ENCODE measurements at places on chromosomes 16 and 17. TPM values are rescaled to one million over a fixed set of nuclear protein-coding genes. Genes with fewer than 3 reads are reported as not detected.

C16orf96 gene
- 2.1 TPM for total RNA-seq

NAGS gene
- 6.1 TPM for total RNA-seq

ENPP7 gene
- 0.11 TPM for total RNA-seq

DNA sequence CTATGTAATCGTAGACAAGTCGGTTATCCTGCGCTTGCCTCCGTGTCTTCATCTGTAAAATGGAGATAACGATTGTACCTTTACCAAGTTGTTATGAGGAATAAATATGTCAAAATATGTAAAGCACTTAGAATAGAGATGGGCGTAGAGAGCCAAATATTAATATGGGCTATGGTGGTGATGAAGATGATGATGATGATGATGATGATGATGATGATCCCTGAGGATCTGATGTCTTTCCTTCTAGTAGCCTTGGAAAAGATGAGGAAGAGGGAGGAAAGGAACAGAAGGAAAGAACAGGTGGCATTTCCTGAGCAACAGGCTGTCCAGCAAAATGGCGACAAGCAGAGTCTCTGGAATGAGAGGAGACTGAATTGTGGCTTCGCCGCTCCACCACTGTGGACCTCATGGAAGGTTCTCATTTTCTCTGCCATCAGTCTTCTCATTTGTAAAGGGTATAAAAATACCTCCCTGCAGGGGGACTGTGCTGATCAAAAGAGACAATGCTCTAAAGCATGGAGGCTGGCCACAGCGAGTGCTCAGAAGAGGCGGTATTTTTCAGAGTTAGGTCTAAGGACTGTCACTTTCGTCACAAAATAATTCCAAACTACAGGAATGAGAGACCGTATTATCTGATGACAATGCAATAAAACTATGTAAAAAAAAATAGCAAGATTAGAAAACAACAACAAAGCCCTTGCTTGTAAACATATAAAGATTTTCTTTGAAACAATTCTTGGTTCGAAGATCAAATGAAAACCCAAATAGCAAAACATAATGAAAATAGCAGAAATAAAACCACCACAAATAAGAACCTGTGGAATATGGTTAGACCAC lies 17.2 kb upstream of the RCVRN start:
- DNase-seq, result no peak

GRCh38 chr16:27387724-27388123 lies 14.2 kb upstream of the IL21R start:
- DNase-seq, result no peak
